Mesothelial cell of epicardium (in vitro differentiated cells): ENCODE measurements at places on chromosomes 6 and 20. TPM values are rescaled to one million over a fixed set of nuclear protein-coding genes. Genes with fewer than 3 reads are reported as not detected.
A peak's percentile ranks its signal among the peaks of the same experiment; 100 is the strongest.

DNA sequence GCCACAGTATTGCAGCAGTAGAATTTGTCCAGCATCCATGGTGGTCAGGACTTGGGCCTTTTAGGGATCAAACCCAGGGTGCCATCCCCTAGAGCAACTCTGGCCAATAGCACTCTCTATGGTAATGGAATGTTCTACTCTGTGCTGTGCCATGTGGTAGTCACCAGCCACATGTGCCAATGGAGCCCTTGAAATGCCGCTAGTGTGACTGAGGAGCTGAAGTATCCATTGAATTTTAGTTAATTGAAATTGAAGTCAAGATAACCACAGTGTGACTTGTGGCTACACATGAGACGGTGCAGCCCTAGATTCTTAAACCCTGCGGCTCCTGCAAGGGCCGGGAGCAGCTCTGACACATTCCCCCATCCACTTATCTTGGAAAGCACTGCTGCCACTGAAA is 54.6 kb downstream of the SLC2A10 start:
- DNase-seq: no peak

GRCh38 chr6:73712535-73713173 is 16.7 kb downstream of the CD109 start:
- DNase-seq: no peak

DNA sequence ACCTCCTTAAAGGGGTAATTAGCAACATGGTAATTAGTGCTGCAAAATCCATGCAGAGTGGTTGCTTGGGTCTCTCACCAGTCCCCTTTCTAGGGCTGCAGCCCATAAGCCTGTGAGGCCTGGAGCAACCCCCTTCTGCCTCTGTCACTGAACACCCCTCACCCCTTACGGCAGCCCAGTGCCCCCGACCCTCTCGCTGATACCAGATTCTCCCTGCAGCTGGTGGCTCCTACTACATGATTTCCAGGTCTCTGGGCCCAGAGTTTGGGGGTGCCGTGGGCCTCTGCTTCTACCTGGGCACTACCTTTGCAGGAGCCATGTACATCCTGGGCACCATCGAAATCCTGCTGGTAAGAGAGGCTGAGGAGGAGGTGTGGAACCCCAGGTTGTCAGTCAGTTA is 8.0 kb downstream of the SLC12A5 start:
- DNase-seq: no peak

DNA sequence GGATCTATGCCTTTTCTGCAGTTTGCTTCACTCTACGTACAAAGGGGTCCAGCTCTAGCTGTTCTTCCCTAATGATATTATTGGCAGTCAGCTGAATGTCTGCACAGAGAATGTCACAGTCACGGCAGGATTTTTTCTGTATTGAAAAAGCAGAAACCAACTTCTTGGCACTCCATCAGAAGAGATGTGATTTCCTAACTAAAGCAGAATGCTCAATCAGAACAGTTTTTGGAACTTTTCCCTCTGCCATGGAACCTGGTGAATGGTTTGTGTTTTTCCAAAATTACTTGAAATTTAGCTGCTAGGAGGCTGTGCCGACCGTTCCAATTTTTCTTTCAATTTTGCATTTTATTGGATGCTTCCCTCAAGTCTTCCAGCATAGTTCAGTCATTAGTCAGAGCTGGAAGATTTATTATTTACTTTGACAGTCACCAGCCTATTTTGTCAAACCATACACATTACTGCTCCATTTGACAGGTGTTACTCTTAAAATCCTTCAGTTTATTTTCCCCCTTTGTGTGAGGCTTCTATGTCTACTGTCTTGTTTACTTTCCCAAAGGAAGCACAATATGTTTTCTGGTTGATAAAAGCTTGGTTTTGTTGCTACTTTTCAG is 259.6 kb upstream of the EPHA7 start:
- no peak for DNase-seq

DNA sequence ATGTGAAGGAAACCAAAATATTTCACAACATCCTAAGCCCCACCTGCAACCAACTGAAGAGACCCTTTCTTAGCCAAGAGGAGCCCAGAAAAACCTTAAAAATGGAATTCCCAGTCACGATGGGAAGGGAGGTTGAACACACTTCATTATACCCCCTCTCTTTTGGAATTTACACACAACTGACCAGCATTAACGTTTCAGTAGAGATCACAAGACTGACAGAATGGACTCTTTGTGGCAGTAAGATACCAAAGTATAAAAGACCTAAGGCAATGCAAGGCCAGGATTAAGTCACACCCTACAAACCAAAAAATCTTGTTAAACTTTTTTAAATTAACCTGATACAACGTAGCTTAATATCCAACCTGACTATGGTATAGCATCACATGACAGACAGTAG is 190.9 kb downstream of the OTOR start:
- DNase-seq: no peak

DNA sequence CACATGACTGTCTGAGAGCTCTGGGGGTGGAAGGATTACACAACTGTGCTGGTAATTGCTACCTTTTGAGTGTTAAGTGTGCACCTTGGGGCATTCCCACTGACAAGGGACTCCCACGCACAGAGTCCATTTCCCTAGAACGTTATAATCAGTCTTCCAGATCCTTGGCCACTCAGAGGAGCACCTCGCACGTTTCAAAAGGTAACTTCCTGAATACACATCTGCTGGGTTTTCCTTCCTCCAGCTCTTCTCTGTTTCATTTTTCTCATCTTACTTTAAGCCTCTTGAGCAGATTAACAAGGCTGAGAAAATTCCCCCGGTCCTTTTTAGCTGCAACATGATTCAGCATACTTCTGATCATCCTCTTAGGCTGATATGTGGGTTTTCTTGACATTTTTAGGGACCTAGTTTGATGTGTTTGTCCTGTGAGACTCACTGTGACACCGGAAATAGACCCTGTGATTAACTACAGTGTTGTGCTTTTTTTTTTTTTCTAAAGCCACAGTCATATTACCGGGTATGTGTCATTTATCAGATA is 98.4 kb upstream of the DUSP22 start:
- no peak for DNase-seq

DNA sequence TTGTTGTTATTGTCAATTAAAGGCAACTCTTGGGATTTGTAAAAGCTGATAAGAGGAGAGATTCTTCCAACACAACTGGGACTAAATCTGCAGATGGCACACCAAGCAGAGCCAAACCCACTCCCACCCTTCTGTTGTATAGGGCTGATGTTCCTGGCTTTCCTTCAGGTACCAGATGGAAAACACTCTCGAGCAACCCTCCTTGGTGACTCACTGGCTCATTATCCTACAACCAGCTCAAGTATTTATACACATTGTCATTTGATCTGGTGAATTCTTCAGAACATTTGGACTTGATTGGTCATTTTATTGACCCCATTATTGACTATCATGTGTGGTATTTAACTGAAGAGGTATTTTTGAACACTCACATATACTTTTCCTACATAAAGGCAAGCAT is 190.3 kb upstream of the PCSK2 start:
- no peak for DNase-seq

DNA sequence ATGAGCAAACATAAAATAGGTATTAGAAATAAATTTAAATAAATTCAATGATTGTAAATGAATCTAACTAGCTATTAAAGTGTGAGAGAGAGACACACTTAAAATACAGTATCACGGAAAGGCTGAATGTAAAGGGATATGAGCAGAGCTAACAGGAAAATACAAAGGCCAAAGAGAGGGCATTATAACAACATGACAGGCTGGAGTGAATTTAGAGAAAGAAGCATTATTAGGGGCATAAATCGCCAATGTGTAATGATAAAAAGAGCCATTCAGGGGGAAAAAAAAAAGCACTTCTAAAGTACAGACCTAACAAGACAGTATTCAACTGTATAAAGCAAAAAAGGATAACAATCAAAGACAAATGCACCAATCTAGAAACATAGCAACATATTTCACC is 28.1 kb downstream of the DACT2 start:
- no peak for DNase-seq

DNA sequence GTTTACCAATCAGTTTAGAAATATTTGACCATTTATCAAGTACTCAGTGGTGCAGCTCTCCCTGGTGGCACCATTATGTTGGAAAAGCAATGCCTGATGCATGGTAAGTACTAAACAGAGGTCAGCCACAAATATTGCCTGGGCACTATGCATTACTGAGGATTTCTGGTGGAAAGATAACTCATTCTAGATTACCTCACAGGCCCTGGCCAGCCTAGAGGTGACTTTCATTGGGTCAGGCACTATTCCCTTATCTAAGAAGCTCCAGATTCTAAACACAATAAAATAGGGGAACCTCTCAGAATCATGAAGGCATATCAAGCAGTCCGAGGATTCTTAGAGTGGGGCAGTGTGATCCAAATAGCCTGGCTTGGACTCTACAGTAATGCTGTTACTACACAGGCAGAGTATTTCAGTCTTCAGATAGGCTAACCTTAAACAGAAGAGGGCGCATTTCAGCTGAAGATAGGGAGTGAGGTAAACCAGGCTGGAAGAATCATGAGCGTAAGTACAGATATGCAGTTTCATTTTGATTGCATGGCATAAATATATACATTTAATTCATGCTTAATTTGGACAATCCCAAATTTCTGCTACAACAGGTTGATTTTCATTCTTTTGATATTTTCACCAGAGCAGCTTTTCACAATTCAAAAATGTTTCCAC is 12.1 kb downstream of the LGSN start:
- no peak for DNase-seq

GRCh38 chr6:10403385-10404106 is 11.3 kb downstream of the TFAP2A start:
- no peak for DNase-seq

DNA sequence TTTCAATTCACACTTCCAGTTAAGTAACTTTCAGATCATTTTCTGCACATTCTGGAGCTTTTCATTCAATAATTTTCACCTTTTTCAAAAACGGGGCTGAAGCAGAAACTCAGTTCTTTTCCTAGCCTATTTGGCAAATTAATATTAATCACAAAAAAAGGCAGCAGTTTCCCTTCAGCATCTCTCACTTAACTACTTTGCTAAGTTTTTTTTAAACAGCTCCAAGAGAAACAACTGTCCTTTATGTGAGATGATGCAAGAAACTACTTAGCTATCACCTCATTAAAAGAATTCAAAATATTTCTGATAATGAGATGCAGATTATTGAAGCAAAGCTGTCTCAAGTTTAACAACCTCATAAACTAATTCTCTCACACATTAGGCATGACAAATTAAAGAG is 11.8 kb downstream of the CASS4 start:
- DNase-seq: no peak

DNA sequence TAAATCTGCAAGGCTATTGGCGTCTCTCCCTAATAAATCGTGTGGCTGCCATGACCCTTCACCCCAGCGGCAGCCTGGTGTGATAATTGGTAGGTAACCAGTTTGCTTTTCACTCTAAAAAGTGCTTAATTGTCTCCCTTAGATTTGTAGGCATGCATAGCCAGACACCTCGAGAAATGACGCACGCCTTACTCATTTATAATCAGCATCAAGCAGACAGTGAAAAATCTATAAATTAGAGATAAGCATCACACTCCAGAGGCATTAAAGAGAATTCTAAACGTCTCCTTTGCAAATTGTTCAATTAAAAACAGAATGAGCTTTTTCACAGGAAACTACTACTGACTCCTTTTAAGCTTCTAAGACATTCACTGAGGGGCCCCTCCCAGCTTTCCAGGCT is 110.2 kb upstream of the RPS6KA2 start:
- DNase-seq: no peak

DNA sequence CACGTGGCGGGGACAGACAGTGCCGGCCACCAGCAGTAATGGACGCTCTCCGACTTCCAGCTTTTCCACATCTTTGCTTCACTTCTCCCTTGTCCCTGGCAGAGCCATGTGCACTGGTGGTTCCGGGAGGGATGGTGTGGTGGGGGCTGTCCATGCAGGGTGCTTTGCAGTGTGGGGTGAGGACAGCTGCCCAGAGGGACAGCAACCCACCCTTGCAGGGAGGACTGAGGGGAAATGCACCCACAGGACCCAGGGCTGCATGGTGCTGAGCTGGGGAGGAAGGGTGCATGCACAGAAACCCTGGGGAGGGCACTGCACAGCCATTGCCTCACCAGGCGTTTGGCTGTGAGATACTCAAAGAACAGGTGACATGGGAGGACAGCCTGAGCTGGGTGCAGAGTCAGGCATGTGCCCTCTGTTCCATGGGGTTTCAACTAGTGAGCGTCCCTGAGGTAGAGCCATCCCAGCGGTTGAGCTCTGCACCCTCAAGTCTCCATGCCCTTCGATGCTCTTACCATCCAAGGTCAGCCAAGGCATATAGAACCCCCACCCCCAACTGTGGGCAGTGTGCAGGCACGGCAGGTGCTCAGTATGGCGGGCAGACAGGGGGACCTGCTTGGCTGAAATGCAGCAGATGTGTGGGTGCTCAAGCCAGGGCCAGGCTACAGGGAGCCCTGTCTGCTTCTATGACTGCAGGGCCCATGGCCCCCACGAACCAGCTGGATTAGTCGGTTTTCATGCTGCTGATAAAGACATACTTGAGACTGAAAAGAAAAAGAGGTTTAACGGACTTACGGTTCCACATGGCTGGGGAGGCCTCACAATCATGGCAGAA is 239.7 kb downstream of the TTLL2 start:
- DNase-seq: no peak

GRCh38 chr20:44390280-44390679 is 34.8 kb downstream of the HNF4A start:
- no peak for DNase-seq

DNA sequence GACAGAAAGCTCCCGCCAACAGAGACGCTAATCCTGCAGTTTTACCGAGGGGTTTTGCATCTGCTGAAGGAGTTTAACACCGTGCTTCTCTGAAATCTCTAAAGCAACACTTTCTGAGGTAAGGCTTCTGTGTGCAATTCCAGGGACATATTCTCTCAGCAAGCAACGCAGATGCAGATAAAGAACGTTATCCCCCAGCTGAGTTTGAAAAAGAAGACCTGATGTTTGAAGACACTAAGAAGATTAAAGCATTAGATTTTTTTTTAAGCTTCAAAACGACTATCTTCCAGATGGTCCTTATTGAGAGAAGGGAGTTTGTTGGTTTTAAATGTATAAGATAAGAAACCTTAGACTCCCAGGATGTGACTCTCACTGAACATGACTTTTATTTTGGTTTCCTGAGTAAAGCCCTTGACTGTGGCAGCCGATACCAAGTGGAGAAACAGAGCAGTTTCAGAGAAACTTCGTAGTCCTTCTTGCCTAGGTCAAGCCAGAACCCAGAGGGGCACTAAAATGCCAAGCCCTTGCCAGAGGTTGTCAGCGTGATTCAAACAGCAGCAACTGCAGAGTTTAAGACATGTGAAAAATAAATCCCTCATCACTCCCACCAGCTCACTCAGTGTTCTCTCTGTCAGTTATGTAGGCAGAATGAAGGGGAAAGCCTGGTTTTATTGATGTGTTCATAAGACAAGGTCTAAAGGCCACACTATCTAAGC is 353.3 kb upstream of the CNR1 start:
- DNase-seq: no peak

- DNase-seq: peak; percentile 69
These were observed 27.6 kb downstream of the SYNJ2 start for GRCh38 chr6:158009114-158009891.

GRCh38 chr20:24872291-24873024 is 76.6 kb upstream of the CST7 start:
- DNase-seq: no peak

The PTPRK gene
- total RNA-seq: 87.4 to 93.7 TPM (median 90.0 TPM) in 3 replicates

The CLIC5 gene
- total RNA-seq: 1.8 to 2.4 TPM (median 2.1 TPM) in 3 replicates

The CDC25B gene
- 29.4 to 33.9 TPM (median 29.6 TPM) in 3 replicates for total RNA-seq

The TRIM10 gene
- not detected in 3 replicates for total RNA-seq

The SESN1 gene
- 28.9 to 30.2 TPM (median 29.1 TPM) in 3 replicates for total RNA-seq
